ENCODE measurements at places on chromosomes 16 and 17. TPM values are rescaled to one million over a fixed set of nuclear protein-coding genes. Genes with fewer than 3 reads are reported as not detected.

Gene SMTNL2
- not detected for total RNA-seq

- no peaks in the 10 kb centered on the region for H3K27me3 ChIP-seq
- no peak overlapping the region for H3K4me3 ChIP-seq
- H3K36me3 ChIP-seq: no peaks in the 10 kb centered on the region
- peaks cover 19% of the 10 kb centered on the region for H3K4me1 ChIP-seq
- DNase-seq: no peak
Observed at GRCh38 chr17:18860161-18860972, 2.4 kb downstream of the PRPSAP2 start.

DNA sequence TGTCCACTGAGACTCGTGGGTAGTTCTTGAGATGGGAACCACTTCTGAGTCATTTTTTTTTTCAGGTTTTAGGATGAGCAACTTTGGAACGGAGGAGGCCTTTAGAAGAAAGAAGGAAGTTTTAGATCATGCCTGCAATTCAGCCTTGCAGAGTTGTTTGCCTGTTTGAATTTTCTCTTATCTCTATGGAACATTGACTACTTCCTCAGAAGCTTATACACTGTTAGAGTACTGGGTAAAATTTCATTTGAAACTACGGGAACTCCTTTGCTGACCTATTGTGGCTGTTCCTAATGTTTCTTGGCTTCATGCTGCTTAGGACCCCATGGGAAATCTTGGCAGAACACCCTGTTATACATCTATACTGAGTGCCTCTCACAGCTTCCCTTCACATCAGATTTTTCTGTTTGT is 70.8 kb downstream of the MAP2K6 start:
- no peak overlapping the region for H3K27ac ChIP-seq
- no peaks in the 10 kb centered on the region for H3K4me1 ChIP-seq
- no peaks in the 10 kb centered on the region for H3K36me3 ChIP-seq
- H3K27me3 ChIP-seq: no peaks in the 10 kb centered on the region
- H3K4me3 ChIP-seq: no peak overlapping the region

GRCh38 chr17:73307130-73307529 is 4.7 kb downstream of the CDC42EP4 start:
- DNase-seq: no peak
- peaks cover 56% of the 10 kb centered on the region for H3K4me1 ChIP-seq

DNA sequence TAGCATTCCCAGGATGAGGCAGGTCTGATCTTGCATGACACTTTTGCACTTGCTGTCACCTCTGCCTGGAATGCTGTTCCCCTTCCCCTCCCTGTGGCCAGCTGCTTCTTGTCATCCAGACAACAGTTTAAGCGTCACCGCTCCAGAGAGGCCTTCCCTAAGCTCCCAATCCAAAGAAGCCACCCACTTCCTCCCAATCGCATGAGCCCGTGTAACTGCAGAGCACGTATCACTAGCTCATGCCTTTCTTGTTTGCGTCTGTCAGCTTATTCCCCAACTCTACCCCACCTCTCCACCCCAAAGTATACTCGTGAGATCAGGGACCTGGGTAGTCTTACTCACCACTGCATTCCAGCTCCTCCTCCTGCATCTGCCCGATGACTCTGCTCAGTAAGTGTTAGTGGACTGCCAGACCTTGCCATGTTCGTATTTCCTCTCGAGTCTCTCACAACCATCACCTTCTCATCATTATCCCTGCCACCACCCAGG is 92.8 kb downstream of the GAS7 start:
- H3K4me1 ChIP-seq: no peaks in the 10 kb centered on the region
- H3K4me3 ChIP-seq: no peak overlapping the region
- no peak for DNase-seq
- no peak overlapping the region for H3K27ac ChIP-seq
